ENCODE measurements at places on chromosomes 13 and 19. TPM values are rescaled to one million over a fixed set of nuclear protein-coding genes. Genes with fewer than 3 reads are reported as not detected.

GRCh38 chr19:38913958-38914357 lies 2.0 kb upstream of the CCER2 start:
- no peak for DNase-seq

GRCh38 chr13:50392977-50393376 lies 377.7 kb downstream of the KCNRG start:
- DNase-seq: no peak

DNA sequence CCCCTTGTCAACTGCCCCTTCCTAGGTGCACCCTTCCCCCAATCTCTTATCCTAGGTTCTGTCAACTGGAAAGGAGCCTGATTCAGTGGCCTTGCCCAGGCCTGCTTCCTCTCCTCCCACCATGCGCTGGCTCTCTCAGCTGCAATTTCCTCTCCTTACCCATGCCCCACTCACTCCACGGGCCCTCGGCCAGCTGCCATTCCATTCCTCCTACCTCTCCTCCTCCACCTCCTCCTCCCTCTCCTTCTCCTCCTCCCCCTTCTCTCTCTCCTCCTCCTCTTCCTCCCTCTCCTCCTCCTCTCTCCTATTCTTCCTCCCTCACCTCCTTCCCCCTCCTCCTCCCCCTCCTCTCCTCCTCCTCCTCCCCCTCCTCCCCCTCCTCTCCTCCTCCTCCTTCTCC lies 9.6 kb upstream of the TIMM44 start:
- DNase-seq: no peak

Gene SCGB2B2
- 0.19 TPM for total RNA-seq

- DNase-seq: no peak
Measured at GRCh38 chr19:22261596-22261995, 24.6 kb upstream of the ZNF729 start.

Gene LGALS4
- 0.76 TPM for total RNA-seq

DNA sequence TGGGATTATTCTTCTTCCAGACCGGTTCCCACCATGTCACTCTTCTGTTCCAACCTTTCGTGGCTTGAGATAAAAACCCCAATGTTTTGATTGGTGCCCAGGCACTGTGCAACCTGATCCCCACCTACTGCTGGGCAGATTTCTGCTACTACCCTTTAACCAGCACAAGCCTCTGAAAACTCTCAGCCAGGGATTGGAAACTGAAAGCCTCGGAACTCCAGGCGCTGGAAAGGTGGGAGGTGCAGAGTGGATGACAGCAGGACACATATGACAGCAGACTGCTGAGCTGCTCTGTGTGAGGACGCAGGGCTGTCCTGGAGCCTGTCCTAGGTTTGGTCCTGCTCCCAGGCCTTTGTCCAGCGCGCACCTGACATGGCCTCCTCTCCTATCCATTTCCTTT lies 68.5 kb upstream of the GTF3A start:
- DNase-seq: no peak

Gene ZSWIM9
- 6.6 TPM for total RNA-seq

Gene LAMP1
- total RNA-seq: 104 TPM

GRCh38 chr19:38792250-38793111 lies 3.5 kb downstream of the LGALS7B start:
- DNase-seq: peak; percentile 77

DNA sequence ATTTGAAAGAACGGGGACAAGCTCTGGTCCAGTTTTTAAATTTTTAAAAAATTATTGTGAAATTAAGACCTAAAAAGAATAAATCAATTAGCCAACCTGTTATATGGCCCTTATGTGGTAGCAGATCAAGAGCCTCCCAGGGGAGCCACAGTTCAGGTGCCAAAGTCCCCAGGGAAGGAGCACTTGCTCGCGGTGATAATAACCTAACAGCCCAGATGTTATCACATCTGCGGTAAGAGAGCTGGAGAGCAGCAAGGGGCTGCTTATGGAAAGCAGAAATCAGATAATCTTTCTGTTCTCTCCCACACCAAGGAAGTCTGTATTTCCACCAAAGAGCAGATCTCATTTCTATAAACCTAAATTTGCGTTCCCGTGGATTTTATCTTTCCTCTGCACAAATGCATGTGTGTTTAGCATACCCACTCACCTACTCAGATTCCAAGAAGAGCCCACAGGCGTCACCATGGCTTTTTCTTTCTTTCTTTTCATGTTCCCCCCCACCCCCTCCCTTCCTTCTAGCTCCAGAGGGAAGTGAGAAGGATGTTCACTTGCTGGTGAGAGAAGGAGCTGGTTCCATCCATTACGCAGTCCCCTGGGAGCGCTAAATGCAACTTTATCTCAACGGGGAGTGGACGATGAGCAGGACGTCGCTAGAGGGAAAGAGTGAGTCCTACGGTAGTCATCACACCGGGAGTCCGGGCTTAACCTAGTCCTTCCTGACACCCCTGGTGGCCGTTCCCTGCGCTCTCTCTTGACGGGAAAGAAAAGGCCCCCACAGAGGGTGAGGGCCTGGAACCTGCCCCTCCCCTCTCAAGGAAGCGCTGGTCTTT lies 1.6 kb upstream of the POU4F1 start:
- DNase-seq: no peak

Gene KXD1
- total RNA-seq: 50.3 TPM

Gene BRSK1
- total RNA-seq: 2.4 TPM

GRCh38 chr13:88294368-88294767 lies 623.2 kb downstream of the SLITRK5 start:
- no peak for DNase-seq

DNA sequence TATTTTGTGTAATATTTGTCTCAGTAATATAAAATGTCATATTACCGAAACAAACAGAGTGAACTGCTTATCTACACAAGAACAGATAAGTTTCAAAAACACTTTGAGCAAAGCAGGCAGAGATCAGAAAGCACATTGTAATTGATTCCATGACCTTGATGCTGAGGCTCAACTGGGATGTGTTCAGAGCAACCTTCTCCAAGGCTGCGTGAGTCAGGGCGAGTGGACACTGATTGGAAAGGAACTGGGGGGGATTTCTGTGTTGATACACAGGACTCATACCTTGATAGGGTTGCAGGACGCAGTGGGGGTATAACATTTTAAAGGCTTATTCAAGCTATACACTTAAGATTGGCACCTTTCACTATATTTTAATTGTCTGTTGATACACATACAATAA lies 1136.3 kb downstream of the UQCRFS1 start:
- DNase-seq: no peak

Gene C1QTNF9B
- 3.1 TPM for total RNA-seq

- no peak for DNase-seq
Measured at GRCh38 chr13:99220199-99220935, 19.7 kb downstream of the UBAC2 start.

DNA sequence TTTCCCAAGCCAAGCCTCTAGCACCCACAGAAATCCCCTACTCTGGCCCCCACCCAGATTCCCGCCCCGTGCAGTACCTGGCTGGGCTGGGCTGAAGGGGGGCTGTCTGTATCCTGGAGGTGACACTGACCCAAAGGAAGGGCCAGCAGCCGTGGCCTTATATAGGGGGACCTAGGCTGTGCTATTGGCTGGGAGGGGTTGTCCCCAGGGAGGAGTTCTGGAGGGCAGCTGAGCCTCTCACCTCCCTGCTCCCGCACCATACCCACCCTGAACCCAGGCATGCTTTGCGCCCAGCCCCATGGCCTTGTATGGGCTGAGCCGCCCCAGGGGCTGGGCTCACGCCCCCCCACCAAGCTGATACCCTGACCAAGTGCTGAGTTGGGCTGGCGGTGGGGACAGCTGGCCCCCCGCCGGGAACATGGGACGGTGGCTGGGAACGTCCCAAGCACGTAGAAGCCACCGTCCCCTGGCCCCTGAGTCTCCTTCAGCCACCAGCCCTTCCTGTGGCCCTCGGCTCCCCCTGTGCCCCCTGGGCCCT lies at the start of gene CKM:
CKM (minus strand) TSS at position 132 of the 538 bp plus-strand sequence. CDS start 3,162 bp downstream, outside the sequence.
- peak; percentile 90 for DNase-seq

Gene IFI30
- total RNA-seq: 32.5 TPM

Gene KLK6
- not detected for total RNA-seq

Gene CATSPERD
- not detected for total RNA-seq

- DNase-seq: no peak
Measured at GRCh38 chr13:65342541-65343337, 1887.4 kb downstream of the PCDH9 start.

Gene NDUFS7
- total RNA-seq: 443 TPM

Gene URAD
- total RNA-seq: not detected

DNA sequence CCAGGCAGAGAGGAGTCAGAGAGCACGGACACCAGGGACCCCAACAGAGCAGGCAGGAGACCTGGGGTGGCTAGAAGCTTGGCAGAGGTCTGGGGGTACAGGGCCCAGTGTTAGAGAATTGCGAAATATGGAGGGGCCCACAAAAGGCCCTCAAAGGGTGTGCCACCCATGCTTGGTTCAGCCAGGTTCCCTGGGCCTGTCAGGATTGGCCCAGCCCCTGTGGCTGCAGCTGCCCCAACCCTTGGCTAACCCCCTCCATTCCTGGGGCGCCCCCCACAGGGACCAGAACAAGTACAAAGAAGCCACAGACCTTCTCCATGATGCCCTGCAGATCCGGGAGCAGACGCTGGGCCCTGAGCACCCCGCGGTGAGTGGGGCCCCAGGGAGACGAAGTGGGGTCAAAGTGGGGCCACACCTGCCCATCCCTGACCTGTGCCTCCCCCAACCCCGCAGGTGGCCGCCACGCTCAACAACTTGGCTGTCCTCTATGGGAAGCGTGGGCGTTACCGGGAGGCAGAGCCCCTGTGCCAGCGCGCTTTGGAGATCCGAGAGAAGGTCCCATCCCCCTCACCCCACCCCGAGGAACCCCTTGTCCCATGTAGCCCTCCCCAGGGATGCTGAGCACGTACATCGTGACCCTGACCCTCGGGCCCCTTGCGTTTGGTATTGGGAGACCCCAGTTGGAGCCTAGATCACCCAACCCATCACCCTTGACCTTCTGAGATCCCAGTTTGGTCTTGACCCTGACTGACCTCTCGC lies 8.0 kb downstream of the KLC3 start:
- no peak for DNase-seq

DNA sequence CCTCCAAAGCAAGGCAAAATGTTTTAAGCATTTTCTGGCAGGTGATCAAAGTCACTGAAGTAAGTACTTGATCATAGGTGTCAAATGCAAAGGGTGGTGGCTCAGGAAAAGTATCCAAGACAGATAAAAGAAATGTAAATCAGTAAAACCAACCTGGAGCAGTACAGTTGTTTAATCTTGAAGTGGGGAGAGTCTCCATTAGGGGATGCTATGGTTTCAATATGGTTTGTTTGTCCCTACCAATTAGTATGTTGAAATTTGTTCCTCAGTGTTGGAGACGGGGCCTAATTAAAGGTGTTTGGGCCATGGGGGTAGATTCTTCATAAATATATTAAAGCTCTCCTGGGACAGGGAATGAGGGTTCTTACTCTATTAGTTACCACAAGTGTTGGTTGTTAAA lies 1781.7 kb upstream of the PRR20A start:
- DNase-seq: no peak

GRCh38 chr13:25881971-25882451 lies 169.8 kb downstream of the SHISA2 start:
- DNase-seq: no peak

Gene DENND1C
- 0.92 TPM for total RNA-seq

DNA sequence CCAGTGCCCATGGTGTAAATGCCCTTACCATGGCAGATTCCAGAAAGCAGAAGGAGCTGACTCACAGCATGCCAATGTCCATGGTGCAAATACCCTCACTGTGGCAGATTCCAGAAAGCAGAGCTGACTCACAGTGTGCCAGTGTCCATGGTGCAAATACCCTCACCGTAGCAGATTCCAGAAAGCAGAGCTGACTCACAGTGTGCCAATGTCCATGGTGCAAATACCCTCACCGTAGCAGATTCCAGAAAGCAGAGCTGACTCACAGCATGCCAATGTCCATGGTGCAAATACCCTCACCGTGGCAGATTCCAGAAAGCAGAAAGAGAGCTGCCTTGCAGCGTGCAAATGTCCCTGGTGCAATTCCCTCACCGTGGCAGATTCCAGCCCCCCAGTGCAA lies 163.8 kb upstream of the SOX1 start:
- no peak for DNase-seq

Gene SLC15A1
- total RNA-seq: not detected

DNA sequence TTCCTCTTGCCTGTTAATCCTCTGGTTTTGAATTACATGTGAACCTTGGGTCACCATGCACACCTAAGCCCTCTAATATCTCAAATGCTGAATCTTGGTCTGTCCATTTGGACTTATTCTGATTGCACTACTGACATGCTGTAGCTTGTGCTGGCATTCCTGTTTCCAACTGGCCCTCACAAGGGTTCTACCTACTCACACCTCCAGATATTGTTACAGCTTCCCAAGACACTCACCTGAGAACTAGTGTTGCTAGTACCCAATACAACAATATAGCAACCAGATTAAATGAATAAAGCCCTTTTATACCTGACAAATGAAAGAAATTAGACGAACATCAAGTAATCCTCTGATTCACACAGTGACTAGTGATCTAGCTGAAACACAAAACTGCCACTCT lies 16.6 kb downstream of the TEX30 start:
- DNase-seq: no peak

GRCh38 chr19:55601084-55601483 lies 996 bp downstream of the ZNF524 start:
- no peak for DNase-seq

Gene SIAH3
- 0.05 TPM for total RNA-seq

GRCh38 chr19:38565691-38566105 lies 52.1 kb downstream of the MAP4K1 start:
- DNase-seq: no peak

DNA sequence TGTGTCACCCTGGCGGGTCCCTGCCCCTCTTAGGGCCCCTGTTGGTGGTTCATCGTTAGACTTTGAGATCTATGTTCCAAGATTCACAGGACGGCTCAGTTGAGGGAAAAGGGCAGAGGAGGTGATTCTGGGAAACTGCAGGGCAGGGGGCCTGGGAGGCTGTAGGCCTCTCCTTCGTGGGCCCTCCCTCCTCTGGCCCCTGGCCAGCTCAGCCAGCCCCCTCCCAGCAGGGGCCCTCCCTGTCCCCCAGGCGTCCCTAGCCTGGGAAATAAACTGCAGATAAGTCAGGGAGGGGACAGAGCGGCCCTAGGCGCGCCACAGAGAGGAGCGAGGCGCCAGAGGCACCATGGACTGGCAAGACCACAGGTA lies 6.5 kb downstream of the HIF3A start:
- DNase-seq: no peak

- DNase-seq: no peak
Measured at GRCh38 chr19:46056536-46056935, 15.7 kb upstream of the IGFL4 start.

- no peak for DNase-seq
Measured at GRCh38 chr13:19759669-19760068, 23.1 kb downstream of the PSPC1 start.

DNA sequence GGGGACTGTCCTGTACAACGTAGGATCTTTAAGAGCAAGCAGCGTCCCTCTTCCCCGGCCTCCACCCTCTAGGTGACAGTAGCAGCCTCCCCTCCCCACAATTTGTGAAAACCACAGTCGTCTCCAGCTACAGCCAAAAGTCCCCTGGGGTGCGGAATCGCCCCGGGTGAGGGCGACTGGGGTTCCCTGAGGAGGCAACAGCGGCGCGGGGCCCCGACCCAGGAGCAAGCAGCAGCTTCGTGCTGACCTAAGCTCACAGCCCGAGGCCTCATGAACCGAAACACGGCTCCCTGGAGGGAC lies 322 bp downstream of the ZNF558 start:
- no peak for DNase-seq
